Glutamatergic neuron (in vitro differentiated cells): ENCODE measurements at places on chromosomes 11 and 22.

DNA sequence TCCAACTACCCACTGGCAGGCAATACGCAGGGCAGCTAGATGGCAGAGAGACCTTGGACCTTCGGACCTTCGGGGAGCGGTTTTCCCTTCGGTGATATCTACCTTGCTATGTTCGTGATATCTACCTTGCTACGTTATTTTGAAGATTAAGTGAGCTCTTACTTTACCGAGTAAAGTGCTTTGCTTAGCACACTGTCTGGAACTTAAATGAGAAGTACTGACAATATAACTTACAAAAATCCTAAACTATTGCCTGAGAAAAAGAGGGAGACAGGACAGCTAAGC is 1.0 kb upstream of the PRDM10 start:
- DNase-seq: peak; percentile 38

DNA sequence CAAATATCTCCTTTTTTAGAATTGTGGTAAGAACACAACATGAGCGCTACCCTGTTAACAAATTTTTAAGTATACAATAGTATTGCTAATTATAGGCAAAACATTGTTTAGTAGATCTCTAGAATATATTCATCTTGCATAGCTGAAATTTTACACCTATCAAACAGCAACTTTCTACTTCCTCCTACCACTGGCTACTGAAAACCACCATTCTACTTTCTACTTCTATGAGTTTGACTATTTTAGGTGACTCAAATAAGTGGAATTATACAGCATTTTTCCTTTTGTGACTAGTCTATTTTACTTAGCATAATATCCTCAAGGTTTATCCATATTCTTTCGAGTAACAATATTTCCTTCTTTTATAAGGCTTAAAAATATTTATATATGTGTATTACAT is 128.4 kb downstream of the FAM76B start:
- no peak for DNase-seq

DNA sequence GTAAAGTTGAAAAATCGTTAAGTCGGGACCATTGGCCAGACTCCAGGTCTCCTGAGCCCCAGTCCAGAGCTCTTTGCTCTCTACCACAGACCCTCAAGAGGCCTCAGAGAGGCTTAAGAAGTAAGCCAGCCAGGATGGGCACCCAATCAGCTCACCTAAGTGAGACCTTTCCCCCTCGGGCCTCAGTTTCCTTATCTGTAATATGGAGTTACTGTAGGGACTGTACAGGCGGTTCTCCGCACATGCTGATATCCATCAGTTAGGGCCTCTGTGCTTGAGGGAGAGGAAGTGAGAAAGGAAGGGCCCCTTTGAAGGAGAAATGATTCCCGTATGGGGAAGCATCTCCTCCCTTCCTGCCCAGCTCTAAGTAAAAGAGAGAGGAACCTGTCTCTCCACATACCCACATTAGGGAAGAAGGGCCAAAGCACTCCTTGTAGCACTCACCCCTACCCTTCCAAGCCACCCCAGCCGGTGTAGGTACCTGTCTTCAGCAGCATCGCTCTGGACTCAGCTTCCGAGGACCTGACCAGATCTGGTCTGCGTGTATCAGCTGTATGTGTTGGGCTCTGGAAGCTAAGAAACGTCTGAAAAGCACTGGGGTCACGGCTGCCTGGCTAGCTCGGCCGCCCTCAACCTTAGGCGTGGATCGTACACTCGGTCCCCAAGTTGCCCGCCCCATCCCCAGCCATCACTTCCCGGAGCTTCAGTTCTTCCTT is 653 bp downstream of the NAGA start:
- DNase-seq: no peak

- DNase-seq: no peak
Measured at GRCh38 chr11:32113200-32113919, 22.5 kb downstream of the RCN1 start.

DNA sequence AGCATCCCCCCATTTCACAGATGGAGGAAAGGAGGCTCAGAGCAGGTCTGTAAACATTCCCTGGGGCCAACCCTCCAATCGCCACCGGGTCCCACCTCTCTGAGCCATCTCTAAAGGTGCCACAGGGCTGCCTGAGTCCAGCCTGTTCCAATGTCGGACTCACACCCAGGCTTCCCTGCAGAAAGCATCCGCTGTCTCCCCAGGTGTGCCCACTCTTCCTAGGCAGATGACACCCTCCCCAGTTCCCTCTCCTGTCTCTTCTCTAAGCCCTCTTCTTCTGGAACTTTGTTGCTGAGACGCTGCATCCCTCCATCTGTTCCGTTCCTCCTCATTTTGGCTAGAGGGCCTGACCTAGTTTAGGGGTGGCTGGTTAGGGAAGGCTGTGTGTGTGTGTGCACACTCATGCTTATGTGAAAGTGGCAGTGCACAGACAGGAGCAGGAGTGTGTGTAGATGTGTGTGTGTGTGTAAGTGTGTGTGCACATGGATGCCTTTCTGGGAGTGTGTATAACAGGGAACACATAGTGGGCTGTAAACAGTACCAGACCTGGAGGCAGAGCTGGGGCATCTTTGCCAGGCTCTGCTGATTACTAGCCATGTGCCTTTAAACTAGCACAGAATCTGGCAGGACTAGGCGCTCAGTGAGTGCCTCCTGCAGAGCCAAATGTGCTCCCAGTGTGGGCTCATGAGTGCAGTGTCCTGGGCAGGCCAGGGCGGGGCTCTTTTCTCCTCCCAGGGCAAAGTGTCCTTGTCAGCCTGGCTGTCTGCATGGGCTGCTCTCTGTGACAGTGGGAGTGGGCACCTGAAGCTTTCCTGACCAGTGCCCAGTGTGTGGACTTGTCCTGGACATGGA is 77.3 kb upstream of the NECTIN1 start:
- DNase-seq: peak; percentile 11

- DNase-seq: no peak
Measured at GRCh38 chr11:35488117-35488516, 37.3 kb downstream of the PAMR1 start.

GRCh38 chr11:26806219-26806618 is 84.4 kb upstream of the SLC5A12 start:
- DNase-seq: no peak

DNA sequence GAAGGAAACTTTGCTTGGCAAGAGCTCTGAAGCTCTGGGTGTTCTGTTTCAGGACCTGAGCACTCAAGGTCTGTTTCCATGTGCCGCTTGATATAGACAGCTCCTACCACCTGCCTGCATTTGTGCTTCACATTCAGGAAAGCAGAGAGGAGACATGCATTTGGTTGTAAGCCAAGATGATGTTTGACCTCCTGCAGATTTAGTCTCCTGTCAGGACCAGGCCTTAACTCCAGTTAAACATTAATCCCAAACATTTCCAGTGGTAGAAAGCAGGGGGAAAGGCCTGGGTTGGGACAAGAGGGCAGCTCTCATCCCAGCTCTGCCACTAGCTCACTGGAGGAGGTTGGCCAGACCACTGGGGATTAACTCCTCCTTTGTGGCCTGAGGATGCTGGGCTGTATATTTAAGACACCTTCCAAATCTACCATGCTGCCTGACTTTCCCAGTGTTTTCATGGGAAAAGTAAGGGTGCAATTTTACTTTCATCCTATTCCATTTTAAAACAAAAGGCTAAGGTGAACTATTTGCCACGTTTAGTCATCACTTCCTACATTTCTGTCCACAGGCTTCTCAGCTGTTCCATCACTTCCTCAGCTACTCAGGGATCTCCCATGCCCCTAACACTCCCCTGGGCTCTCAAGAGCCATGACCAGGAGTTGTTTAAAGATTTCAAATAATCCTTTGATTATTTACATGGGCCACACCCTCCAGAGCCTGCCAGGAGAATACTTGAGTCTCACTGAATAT is 80.9 kb downstream of the INSC start:
- DNase-seq: no peak

GRCh38 chr22:49235463-49236300 is 592.0 kb downstream of the BRD1 start:
- DNase-seq: no peak

- DNase-seq: no peak
Measured at GRCh38 chr11:109775686-109776085, 317.5 kb upstream of the ZC3H12C start.

- DNase-seq: no peak
Measured at GRCh38 chr22:37431801-37432707, 4.8 kb upstream of the ELFN2 start.

GRCh38 chr11:134037046-134037908 is 31.6 kb upstream of the JAM3 start:
- peak; percentile 75 for DNase-seq

GRCh38 chr11:68569357-68569756 is 108.8 kb downstream of the PPP6R3 start:
- DNase-seq: no peak

DNA sequence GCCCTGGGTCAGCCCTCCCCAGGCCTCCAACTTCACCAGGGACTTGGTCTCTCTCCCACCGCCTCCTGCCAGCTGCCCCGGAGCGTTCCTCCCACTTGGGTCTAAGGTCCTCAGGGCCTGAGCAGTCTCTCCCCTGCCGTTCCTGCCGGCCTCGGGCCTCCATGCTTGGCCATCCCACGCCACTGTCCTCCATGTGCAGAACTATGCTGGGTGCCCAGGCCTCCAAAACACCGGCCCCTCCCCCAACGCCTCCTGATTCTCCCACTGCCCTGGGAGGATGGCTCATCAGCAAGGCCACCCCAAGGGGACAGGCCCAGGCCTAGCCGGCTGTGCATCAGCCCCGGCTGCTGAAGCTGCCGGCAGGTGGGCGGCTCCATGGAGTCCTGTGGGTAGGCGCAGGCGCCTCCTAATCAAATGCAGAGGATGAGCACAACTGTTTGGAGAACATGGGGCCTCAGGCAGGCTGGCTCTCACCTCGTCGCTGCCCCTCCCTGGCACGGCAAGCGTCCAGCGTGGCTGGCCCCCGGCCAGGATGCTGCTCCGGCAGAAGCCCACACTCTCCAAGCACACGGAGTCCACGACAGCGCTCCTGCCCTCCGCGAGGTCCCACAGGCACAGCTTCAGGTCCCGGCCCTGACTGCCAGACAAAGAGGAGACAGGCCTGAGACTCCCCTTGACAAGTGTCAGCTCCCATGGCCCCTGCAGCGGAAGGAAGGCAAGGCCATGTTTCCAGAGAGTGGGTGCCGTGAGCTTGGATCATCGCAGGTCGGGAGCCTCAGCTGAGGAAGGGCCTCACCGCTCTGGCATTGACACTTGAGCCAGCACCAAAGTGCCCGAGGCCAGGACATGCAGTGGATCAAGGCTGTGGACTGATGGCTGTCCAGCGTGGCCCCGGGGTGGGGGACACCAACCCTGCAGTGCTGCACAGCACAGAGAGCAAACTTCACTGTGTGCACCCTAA is 42.6 kb downstream of the GNB1L start:
- no peak for DNase-seq

GRCh38 chr11:128620309-128621100 is 33.1 kb upstream of the ETS1 start:
- DNase-seq: no peak

GRCh38 chr11:62306227-62306626 is 7.4 kb upstream of the SCGB1D4 start:
- no peak for DNase-seq

- no peak for DNase-seq
Measured at GRCh38 chr11:19426756-19427403, 186.1 kb upstream of the E2F8 start.

DNA sequence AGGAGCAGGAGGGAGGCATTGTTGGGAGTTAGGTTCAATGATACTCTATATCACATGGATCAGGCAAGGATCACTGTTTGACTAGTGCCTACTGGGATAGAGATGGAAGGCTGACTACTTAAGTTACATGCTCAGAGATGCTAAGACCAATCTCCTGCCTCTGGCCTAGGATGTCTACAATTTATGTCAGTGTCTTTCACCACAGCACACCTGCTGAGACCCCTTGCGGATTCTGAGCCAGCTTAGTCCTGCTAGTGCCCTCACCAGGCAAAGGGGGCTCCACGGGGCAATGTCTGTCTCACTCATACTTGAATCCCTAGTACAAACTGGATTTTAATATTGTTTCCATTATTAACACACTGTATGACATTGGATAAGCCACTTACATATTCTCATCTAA is 732.5 kb downstream of the DLG2 start:
- DNase-seq: no peak

DNA sequence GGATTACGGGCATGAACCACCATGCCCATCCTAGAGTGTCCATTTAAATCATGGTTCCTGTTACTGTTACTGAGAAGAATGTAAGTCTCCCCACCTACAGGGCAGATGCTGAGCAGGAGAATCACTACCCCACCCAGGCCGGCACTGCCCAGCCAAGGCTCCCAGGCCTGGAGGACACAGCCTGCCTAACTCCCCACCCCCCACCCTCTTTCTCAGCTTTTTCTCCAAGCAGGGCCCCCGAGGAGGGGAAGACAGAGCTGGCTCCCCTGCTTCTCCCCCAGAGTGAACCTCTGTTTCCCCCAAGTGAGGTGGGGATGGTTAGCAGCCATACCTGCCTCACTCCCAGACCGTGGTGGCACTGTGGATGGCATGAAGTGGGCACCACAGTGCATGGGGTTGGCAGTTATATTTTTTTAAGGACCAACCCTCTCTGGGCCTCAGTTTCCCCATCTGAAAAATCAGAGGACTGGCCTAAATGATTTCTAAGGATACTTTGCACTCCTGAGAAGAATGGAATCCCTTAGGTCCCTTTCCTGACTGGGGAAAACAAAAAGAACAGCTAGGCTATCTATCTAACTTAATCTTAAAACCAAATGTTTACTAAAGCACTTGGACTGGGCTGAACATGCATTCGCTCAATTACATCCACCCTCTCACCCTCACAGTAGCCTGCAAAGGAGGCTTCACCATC is 5.0 kb downstream of the CBX7 start:
- DNase-seq: no peak

DNA sequence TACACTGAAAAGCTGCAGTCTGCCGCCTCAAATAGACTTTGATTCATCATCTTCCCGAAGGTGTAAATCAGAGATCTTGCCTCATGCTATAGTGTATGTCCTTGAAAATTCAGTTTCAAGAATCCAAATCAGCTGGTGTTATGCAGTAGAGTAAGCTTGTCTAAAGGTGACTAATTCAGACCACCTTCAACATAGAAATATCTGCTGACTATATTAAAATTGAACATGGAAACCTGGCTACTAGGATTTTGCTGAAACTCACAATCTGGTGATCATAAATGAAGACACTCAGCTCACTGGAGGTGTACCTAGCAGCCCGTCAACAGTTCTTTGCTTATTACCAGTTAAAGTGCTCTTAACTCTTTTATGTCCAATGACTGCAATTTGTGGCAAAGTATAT is 266.6 kb downstream of the CADM1 start:
- DNase-seq: no peak

- no peak for DNase-seq
Measured at GRCh38 chr11:10581481-10582019, 13.1 kb upstream of the LYVE1 start.

DNA sequence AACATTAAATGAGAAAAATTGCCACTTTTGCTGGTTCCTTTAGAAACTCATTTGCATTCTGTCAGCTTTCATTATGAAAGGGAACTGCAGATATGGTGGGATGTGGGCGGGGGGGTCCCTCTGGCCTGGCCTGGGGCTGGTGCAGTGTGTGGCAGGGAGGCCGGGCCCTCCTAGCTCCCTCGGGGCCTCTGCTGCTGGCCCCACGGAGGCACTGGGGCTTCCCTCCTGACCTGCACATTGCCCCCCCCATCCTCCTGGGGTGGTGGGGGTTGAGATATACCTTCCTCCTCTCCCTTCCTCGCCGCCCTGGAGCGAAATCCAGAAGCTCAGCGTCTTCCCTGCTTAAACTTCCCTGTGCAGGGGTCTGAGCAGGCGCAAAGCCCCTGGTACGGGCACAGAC is 1005.9 kb downstream of the BRD1 start:
- no peak for DNase-seq

- no peak for DNase-seq
Measured at GRCh38 chr11:111586388-111586831, 15.8 kb upstream of the SIK2 start.

GRCh38 chr22:29054251-29054767 is 7.3 kb downstream of the C22orf31 start:
- DNase-seq: no peak

GRCh38 chr11:119355091-119355843 is 8.8 kb upstream of the MFRP start:
- no peak for DNase-seq
